ENCODE measurements at places on chromosomes 12 and 14.

DNA sequence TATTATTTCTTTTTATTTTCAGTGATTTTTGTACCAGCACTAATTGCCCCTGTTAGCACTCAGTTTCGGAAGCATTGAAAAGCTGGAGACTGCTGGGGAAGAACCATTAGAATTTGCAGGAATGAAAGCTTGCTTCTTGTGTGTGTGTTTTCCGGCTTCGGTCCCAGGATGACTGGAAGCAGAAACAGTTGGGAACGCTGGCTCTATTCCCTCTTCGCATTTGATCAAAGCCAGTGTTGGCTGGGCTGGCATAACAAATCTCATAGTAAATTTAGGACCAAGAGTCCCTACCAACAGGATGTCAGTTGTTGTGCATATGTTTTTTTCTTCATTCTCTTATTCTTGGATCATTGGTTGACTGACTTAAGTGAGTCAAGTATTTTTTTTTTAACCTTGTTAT, 53.6 kb upstream of the TRAF3 start:
- DNase-seq: no peak

DNA sequence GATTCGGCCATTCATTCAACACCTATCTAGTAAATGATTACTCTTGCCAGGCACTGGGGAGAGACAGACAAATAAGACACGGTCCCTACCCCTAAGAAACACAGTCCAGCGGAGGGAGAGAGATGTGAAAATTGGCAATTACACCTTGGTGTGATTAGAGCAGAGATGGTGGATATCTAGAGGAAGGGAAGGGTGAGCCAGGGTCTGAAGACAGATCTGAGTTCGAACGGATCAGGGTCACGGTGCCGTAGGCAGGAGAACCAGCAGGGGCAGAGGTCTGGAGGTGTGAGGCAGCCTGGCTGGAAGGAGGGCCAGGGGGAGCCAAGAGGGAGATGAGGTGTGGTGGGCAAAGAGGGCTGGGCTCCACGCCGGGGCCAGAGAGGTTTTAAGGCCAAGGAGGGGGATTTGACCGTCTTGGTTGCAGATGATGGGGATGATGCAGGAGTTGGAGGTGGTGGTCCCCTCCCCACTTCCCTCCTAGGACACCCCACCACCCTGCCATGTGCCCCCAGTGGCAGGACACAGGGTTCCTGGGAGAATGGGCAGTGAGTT, 27.1 kb downstream of the FAM222A start:
- DNase-seq: no peak

GRCh38 chr12:11929714-11930113, 141.0 kb upstream of the BCL2L14 start:
- DNase-seq: no peak

- DNase-seq: no peak
These were observed 433.9 kb downstream of the PCNX1 start for GRCh38 chr14:71341156-71341555.

DNA sequence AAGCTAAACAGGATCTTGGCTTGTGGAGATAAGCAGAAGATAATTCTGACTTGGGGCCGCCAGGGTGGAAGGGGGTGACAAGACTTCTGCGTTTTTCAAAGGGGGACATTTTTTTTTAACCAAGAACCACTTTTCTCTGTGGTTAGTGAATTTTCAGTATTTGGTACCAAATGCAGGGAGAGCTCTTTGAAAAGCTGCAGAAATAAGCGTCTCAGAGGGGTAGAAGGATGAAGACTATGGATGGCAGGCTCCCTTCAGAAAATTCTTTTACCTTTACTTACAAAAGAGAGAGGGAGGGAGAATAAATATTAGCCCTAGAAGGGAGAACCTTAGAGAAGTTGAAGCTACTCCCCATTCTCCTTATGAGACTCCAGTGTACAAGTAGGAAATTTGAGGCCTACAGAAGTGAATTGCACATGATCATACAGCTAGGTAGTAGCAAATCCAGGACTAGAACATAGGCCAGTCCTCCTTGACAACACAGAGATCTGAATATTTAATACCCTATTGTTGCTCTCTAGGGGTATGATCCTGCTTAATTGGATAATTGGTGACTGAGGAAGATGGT, 840 bp downstream of the MRPL52 start:
- no peak for DNase-seq

DNA sequence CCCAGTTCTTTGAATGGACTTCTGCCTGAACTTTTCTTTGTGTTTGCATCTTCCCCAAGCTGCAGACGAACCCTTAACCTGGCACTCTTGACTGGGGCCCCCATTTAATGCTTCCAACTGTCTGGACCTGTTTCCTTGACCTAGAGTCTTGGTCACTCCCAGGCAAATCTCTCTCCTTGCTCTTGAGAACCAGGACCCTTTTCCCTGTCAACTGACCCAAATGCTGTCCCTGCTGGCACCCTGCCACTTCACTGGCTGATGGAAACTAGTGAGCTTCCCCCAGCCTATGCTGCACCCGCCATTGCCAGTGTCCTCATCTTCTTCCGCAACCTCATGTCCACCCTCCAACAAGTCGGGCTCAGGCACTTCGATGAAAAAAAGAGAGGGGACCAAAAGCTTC, 79.5 kb downstream of the PRIMA1 start:
- DNase-seq: no peak

DNA sequence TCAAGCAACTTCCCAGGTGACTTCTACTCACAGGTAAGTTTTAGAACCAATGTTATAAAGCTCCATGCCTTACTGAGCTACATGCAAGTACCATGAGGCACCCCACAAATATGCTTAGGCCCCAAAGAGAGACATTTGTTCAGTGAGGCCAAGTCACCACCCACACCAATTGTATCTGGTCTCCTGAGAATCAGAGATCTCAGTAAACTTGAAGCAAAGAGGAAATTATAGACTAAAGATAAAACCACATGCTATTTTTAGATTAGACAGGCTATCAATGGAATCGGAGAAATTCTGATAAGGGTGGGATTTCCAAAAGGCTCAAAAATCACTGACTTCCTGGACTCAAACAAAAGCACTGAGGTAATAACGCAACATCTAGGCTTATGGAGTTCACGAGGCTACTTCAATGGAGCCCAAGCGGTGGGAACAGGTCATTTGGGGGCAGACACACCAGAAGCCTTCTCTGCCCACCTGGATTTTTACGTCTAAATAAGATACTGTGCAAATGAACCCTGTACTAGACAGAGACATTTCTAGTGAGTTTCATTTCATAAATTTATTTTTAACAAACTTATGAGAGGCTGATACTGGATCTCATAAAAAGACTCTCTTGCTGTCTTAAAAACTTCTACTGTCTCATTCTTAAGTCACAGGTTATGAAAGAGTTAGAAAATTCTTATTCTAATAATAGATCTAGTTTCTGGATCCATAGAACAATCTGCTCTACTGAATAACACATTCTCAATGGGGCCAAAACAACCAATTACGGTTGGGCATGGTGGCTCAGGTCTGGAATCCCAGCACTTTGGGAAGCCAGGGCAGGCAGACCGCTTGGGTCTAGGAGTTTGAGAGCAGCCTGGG, 7.7 kb downstream of the SLC15A4 start:
- DNase-seq: no peak

DNA sequence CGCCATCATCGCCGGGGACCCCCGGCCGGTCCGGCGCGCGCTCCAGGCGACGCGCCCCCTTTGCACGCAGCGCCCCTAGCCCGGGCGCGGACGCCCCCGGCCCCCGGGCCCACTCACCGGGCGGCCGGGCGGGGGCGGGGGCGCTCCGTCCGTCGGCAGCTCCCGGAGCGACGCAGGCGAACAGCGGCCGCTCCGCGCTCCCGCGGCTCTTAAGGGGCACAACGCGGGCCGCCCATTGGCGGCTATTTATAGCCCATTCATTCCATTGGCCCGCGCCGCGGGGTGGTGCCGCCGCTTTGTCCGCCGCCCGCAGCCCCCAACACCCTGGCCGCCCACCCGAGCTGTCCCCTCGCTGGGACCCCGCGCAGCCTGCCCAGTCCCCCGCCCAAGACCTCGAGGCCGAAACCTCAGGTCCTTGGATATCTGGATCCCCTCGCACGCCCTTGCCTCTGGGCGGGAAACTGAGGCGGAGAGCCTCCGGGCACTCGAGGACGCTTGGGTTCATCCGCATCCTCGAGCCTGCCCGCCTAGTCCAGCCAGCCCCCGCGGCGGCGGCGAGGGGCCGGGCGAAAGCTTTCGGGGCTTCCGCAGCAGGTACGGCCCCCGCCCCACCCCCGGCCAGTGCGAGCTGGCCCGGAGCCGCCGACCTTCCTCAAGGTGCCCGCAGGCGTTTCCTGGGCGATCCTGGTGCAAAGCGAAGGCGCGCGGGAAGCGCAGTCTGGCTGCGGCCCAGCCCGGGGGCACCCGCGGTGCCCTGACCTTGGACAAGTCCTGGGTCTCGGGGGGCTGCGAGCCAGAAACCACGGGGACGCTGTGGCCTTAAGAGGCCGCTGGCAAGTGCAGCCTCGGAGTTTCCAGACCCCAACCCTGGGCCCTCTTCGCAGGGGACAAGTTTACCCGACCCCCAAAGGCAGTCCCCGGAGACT, at the start of gene CKB:
Gene CKB (minus strand): TSS at position 182 of the 926 bp plus-strand sequence. CDS start 337 bp downstream, outside the sequence.
- DNase-seq: peak; percentile 85

GRCh38 chr12:4858386-4858785, 51.3 kb upstream of the KCNA1 start:
- peak; percentile 56 for DNase-seq

Data from iPS-NIHi11 (cell line).